ENCODE measurements at places on chromosomes 6 and 20.

DNA sequence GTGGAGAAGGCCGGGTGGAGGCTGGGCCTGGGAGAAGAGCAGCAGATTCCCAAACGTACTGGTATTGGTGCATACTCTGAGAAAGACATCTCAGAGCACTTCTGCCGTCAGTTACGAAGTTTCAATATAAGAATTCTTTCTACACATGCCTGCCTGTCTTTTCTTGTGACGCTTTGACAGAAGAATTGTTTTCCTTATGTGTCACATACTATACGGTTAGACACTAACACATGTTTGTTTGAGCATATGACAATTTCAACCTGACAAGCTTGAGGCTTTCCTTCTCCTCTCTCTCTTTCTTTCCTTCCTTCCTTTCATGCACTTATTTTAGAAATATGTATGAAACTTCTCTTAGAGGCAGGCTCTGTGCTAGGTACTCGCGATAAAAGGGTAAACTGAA lies 360.0 kb downstream of the QKI start:
- DNase-seq: no peak
- peaks cover 14% of the 10 kb centered on the region for H3K4me1 ChIP-seq
- no peaks in the 10 kb centered on the region for H3K27me3 ChIP-seq
- H3K36me3 ChIP-seq: no peaks in the 10 kb centered on the region
- no peak overlapping the region for H3K27ac ChIP-seq

DNA sequence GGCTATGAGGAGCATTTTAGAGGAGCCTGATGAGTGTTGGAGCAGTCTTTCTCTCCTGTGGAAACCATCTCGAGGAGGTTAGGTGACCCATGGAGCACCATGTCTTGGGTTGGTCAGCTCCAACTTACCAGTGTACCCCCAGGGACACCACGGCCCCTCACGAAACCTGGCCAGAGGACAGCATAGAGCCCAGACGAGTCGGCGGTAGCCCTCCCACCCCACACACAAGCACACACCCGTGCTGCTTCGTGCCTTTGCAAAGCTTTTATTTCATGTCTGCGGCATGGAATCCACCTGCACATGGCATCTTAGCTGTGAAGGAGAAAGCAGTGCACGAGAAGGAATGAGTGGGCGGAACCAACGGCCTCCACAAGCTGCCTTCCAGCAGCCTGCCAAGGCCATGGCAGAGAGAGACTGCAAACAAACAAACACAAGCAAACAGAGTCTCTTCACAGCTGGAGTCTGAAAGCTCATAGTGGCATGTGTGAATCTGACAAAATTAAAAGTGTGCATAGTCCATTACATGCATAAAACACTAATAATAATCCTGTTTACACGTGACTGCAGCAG lies 53.6 kb downstream of the EZR start:
- no peak overlapping the region for H3K4me3 ChIP-seq
- no peak for DNase-seq
- H3K27me3 ChIP-seq: no peaks in the 10 kb centered on the region
- H3K36me3 ChIP-seq: peaks cover 8% of the 10 kb centered on the region
- peaks cover 2% of the 10 kb centered on the region for H3K4me1 ChIP-seq

DNA sequence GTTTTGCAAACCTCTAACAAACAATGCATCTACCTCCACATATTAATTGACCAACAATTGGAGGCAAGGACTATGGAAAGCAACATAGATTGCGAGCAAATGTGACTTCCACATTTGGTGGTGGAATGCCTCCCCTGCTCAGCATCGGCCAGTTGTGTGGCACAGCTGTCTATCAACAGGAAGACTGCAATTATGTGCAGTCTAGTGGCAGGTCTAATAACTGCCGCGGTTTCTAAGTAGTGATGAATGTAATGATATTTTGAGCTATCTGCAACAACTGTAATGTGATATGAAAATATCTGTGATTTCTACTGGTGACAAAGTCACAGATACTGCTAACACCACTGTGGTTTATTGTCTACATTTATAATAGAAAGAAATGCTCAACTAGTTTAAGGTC lies 56.8 kb downstream of the NCR2 start:
- no peak overlapping the region for H3K27ac ChIP-seq
- peaks cover 57% of the 10 kb centered on the region for H3K27me3 ChIP-seq
- H3K36me3 ChIP-seq: no peaks in the 10 kb centered on the region
- H3K4me3 ChIP-seq: no peak overlapping the region

DNA sequence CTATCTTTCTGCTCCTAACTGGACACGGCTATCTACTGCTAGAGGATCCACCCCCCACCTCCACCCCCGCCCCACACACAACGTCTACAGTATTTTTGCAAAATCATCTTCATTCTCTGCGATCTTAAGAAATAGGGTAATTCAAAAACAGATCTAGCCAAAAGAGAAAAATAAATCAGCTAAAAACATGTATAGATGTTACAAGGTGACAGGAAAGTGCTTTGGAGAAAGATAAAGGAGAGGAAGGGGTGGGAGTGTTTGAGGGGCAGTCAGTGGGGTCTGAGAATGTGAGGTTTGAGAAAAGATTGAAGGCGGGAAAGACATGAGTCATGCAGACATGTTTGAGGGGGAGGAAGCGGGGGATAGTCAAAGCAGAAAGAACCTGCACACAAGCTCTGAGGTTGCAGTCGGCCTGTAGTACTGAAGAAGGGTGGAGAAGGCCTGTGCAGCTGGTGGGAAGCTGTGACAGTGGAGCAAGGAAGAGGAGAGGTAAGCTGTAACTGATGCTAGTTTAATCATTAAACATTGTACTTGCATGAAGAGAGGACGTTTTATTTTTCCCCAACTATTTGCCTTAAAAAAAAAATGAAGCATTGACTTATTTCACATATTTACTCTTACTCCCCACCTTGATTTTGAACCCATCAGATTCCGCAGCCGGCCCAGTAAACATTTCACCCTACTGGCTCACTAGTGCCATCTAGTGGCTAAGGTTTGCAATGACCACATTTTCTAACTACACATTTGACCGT lies 332.6 kb downstream of the ADGRB3 start:
- no peaks in the 10 kb centered on the region for H3K27me3 ChIP-seq
- no peak overlapping the region for H3K27ac ChIP-seq
- peaks cover 7% of the 10 kb centered on the region for H3K4me1 ChIP-seq
- H3K4me3 ChIP-seq: no peak overlapping the region
- H3K36me3 ChIP-seq: no peaks in the 10 kb centered on the region

DNA sequence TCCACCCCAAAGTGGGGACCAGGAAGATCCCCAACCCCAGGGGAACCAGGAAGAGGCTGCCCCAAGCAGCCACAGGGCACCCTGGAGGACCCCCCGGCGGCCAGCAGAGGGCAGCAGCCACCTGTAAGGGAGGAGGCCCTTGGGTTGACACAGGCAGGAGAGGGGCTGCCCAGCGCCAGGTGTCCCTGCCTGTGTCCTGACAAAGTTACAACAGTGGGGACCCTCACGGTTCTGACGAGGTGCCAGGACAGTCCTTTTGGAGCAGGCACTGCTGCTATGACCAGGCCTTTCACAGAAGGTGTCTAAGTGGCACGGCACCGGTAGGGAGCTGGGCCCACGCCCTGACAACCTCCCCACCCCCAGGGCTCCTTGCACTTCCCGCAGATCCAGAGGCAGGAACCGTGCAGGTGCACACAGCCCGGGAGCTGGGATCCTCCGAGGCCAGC lies 176.7 kb downstream of the BMP7 start:
- peaks cover 9% of the 10 kb centered on the region for H3K4me1 ChIP-seq
- H3K4me3 ChIP-seq: no peak overlapping the region
- H3K27me3 ChIP-seq: peaks cover 18% of the 10 kb centered on the region
- peak; percentile 86 for DNase-seq
- no peak overlapping the region for H3K27ac ChIP-seq

All from neural crest cell (in vitro differentiated cells).